ENCODE measurements at places on chromosomes 6 and 20.

DNA sequence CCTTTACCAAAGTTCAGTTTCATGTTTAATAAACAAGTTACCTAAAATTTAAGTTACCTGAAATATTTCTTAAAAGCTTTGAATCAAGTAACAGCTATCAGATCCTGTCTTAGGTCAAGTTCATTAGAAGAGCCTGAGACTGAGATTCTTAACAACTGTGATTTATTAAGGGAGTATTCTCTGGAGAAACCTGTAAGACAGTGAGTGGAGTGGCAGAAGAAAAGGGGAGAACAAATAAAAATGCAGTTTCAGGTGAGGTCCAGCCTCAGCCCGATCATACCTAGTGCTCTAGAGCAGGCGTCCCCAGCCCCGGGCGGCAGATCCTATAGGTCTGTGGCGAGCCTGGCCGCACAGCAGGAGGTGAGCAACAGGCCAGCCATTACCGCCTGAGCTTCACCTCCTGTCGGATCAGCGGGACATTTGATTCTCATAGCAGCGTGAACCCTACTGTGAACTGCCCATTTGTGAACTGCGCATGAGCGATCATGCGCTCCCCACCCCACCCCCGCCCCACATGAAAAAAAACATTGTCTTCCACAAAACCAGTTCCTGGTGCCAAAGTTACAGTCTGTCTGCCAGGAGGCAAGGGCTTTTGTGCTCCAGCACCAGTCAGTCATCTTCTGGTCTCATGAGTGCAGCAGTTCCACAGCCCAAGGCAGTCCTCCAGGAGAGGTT is 59.2 kb upstream of the ADGRB3 start:
- no peak for DNase-seq

DNA sequence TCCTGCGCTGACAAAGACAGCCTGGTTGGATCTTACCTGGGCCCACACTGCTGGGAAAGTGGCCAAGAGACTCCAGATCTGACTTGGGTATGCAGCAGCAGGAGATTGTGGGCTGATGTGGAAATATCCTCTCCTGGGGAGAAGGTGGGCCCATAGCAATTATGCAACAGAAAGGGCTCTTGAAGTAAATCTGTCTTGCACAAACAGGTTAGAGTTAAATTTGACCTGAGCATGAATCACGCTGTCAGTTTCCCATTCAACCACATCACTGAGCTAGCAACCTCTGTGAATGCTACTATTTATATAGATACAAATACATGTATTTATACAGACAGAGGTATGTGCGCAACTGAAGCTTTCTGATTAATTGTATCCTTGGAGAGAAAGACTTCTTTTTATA is 28.3 kb upstream of the PDYN start:
- DNase-seq: no peak

GRCh38 chr20:63959699-63960075 is 3.5 kb upstream of the UCKL1 start:
- DNase-seq: no peak

- DNase-seq: no peak
Measured at GRCh38 chr20:59828125-59829053, 105.0 kb downstream of the SYCP2 start.

DNA sequence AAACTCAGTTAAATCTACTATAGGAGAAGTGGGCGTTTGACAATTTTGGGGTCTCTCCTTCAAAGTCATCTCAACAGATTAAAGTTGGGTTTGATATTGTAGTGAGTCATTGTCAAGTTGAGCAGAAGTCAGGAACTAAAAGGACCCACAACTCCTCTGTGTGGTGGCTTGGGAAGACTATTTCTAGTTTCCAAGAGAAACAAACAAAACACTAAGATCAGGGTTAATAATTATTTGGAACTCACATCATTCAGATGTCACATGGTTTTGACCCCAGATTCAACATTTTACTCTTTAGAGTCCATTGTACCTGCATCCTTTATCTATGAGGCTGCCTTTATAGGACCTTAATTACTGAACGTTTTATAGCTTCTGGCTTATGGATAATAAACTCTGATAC is 45.3 kb upstream of the TINAG start:
- DNase-seq: no peak

DNA sequence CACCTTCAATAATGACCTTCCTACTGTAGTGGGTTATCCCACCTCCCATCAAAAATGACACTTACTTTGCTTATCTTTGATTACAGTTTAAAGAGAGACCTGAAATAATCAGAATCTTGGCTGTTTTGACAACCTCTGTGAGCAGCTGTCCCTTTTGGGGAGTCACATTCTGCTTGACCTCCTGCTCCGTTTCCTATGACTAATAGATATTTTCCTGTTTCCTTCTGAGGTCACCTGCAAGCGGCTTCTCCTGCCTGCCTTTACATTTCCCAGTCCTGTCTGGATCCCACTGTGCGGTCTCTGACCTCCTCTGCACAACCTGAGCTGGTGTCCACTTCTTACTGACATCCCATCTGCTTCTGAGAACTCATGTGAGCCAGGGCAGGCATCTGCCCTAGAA is 54.2 kb downstream of the TRAM2 start:
- no peak for DNase-seq

DNA sequence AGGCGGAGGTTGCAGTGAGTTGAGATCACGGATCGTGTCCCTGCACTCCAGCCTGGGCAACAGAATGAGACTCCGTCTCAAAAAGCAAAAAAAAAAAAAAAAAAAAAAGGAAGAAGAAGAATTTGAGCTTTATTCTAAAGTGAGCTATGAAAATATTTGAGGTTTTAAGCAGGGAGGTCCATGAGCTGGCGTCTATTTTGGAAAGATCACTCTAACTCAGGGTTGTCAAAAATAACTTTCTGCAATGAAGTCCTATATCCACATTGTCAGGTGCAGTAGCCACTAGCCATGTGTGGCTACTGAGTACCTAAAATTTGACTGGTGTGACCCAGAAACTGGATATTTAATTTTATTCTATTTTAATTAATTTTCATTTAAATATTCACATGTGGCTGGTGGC is 217.1 kb downstream of the PTPRT start:
- DNase-seq: no peak

DNA sequence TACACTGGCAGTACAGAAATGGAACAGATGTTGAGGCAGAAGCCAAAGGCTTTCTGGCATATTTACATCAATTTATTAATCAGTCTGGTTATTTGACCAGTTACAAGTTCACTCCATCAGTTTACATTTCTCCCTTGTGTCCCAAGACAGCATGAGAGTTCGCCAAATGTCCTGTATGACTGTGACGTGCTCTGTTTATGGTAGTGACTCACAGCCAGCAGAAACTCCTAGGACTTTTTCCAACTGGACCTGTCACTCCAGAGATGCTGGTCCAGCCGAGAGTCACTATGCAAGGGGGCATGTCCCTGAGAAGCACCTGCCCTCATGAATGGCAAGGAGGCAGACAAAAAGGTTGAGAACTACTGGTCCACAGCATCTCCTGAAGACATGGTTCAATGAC is 160.0 kb downstream of the LRFN2 start:
- no peak for DNase-seq

- DNase-seq: no peak
Measured at GRCh38 chr6:151229401-151230276, 10.1 kb upstream of the AKAP12 start.

GRCh38 chr20:17500826-17501225 is 30.4 kb downstream of the BFSP1 start:
- no peak for DNase-seq

DNA sequence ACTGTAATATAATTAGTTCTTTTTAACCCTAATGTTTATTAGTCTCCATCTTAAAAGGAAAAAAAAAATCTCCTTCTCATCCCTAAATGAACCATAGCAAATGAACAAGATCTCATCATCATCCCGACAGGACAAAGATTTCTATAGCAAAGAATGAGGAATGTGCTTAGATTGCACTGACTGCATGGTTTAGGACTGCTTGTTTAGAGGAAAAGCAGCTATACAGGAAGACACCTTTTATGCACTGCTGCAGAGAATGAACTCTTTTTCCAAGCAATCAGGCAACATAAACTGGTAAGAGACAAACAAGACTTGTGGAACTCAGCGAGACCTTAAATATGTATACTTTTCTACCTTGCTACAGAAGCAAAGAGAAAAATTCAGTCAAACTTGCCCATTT is 26.8 kb downstream of the CSNK2A1 start:
- no peak for DNase-seq

DNA sequence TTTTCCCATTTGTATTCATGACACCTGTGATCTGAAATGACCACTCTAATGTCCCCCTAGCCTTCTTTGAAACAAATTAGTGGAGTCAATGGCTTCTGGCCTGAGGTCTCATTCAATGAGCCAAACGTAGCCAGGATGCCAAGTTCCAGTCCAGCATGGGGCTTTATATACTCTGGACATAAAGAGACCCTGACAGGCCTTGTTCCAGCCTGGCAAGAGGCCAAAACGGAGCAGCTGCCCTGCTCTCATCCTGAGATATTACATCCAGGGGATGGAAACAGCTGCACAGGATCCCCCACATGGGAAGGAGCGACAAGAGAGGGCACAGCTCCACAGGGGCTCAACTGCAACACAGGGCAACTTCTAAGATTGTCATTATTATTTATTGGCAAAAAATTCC is 437.8 kb downstream of the CDH26 start:
- no peak for DNase-seq

DNA sequence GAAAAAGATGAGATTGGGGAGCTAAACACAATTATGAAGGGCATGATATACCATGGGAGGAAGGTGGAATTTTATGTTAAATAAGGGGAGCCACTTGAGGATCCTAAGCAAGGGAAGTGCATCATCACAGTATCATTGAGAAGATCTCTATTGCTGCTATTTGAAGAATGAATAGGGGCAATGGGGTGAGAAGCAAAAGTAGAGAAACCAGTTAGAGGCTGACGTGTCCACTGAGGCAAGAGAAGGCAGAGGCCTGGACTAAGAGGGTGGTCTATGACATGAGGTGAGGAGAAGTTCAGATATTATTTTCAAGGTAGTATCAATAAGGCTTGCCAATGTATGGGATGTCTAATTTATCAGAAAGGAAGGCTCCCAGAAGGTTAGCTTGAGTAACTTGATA is 111.6 kb downstream of the TENT5A start:
- no peak for DNase-seq

DNA sequence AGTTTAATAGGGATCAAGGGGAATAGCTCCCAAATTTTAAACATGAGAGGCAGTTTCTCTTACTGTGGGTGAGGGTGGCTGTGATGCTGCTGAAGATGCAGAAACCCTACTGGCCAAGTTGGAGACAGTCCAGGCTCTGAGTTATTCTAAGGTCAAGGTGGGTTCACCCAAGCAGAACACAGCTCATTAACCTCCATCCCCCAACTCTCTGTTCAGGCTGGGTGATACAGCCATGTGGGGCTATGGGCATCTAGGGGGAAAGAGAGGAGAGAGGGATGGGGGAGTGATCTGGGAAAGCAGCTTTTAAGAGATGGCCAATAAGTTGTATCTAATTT is 18.9 kb upstream of the TRAM2 start:
- DNase-seq: no peak

DNA sequence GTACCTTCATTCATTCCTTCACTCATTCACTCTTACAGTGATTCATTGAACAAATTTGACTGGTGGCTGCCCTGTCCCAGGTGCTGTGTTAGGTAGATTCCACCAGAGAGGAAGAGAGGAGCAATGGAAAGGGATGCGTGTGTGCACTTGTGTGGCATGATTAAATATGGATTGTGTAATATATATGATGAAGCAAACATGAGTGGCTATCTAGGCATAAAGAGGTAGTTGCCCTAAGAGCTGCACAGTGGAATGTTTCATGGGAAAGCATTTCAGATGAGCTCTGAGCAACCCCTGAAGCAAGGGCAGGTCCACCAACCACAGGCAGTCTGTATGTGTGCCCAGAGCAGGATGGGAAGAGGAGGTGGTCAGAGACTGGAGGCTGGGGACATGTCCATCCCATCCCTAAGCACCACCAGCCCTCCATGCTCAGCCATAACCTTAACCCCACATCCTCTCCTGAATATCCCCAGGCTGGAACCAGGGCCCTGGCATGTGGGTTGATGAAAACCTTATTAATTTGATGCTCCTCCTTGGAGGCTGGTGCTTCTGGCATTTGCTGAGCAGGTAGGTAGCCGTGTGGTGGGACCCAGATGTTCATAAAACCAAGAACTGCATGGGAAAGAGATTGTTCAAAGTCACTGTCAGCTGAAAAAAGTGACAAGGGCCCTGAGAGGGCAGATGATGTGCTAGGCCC is 226.2 kb downstream of the SYNDIG1 start:
- DNase-seq: no peak

- no peak for DNase-seq
Measured at GRCh38 chr6:20352346-20352745, 49.3 kb upstream of the E2F3 start.

GRCh38 chr6:152261179-152261578 is 376.0 kb downstream of the SYNE1 start:
- DNase-seq: no peak

- no peak for DNase-seq
Measured at GRCh38 chr6:148760568-148761526, 14.0 kb downstream of the UST start.

- no peak for DNase-seq
Measured at GRCh38 chr6:56551409-56552120, 91.1 kb downstream of the DST start.

DNA sequence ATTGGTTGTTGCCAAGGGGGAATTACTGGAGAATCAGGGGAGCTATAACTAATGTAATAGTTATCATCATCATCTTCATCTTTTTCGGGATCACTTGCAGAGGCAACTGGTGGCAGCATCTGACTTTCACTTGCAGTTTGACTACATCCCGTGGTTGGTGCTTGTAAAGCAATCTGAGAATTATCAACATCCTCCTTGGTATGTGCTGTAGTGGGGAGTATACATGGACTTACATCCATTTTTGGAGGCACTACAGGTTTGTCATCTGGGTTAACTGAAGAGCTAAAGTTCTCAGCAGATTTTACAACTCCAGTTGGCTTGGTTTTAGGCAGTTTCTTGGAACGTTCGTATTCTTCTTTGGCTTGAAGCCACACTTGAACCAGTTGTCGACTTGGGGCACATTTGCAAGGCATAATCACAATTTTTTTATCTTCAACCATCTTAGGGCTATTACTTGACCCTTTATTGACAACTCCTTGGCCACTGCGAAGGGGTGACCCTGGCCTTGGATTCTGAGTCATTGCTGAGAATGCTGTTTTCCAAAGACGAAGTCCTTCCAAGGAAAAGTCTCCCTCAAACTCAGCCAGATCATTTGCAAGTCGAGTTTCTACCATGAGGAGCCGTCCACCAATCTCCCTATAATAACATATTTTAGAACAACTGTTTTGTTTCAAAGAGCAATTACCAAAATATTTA is 115.5 kb downstream of the REV3L start:
- no peak for DNase-seq

DNA sequence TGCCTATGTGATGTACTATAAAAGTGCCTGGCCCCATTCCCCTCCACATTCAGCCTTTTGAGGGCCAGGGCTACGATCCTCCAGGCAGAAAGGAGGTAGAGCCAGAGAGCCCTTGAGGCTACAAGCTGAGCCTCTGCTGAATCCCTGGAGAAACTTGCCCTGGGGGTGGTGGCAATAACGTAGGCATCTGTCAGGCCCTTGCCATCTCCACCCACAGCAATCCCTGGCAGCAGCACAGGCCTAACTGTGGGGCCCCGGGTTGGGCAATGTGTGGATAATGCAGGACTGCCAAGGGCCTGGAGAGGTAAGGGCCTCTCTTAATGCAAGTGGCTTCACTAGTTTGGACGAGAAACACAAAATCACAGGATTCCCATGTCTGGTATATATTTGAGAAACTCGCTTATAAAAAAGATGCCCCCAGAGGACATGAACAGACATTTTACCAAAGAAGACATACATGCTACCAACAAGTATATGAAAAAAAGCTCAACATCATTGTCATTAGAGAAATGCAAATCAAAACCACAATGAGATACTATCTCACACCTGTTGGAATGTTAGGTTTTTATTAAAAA is 99.0 kb downstream of the QRSL1 start:
- no peak for DNase-seq

- peak; percentile 25 for DNase-seq
Measured at GRCh38 chr6:98724537-98724936, 109.8 kb upstream of the POU3F2 start.

Measured in SW480 (cell line).